Esophagus squamous epithelium (tissue), 5 donors: ENCODE measurements at places on chromosomes 1 and 21.

DNA sequence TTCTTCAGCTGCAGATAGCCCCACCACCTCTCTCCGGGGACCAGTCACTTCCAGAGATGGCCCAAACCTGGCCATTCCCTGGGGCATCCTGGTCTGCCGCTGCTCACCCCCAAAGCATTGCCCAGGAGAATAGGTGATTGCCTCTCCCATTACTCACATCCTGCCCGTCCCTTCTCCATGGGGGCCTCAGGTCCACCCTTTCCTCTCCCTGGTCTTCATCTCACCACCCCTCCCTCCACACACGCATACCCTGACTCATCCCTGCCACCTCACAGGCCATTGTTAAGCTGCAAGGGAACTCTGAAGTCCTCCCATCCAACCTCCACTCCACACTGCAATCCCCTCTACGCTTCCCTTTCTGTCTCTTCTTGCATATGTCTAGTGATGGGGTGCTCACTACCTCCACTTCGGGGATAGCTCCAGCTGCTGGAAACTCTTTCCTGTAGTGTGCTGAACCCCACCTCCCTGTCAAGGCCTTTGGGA is at the start of gene PLEKHG5:
PLEKHG5 (minus strand) TSS at position 188 of the 483 bp plus-strand sequence. CDS start 14,096 bp downstream, outside the sequence.
- no peak for DNase-seq

- no peak for DNase-seq
Measured at GRCh38 chr1:60952612-60953111, 129.7 kb upstream of the NFIA start.

DNA sequence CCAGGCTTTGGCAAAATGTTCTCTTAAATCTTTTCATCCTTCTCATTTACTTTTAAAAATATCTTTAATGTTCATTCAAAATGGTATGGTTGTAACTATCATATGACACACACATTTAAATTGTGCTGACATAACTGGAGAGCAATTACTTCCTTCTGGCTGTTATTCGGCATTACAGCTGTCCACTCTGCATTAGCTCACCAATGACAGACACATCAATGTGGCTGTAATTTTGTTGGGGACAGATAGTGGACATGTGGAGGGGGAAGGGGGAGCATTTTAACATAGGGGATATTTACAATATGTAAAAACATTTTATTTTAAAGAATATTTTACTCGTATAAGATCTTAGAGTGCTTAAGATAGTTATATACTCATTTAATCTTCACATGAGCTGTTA is 319.8 kb downstream of the HMCN1 start:
- no peak for DNase-seq

DNA sequence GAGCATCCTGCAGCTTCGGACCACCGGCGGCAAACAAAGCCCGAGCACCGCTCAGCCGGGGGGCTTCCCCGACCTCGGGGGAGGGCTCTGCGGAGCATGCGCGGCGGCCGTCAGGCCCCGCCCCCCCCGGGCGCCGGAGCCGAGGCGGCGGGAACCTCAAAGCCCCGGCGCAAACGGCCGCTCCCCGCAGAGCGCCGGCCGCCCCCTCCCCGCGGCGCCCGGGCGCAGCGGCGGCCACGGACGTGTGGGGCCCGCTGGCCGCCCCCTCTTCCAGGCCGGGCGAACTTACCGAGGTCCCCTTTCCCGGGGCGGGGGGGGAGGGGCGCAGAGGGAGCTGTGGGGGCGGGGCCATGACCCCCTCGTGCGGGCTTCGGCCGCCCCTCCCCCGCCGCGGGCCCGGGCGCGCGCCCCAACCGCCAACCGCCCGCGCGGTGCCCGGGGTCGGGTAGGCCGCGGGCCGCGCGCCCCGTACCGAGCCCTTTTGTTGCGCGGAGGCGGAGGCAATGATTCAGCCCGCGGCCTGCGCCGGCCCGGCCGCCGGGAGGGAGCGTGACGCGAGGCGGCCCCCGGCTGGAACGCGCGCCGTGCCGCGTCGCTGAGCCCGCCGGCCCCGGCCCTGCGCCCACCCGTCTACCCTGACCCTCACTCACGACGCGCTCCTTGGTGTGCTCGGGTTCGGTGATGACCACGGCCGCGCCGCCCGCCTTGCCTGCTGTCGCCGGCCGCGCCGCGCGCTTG is 1.7 kb downstream of the RCC2 start:
- DNase-seq, result no peak

- no peak for DNase-seq
Measured at GRCh38 chr1:247411621-247412327, 4.2 kb upstream of the NLRP3 start.
